Gastroesophageal sphincter (tissue), 4 donors: ENCODE measurements at places on chromosomes 12 and 14.

DNA sequence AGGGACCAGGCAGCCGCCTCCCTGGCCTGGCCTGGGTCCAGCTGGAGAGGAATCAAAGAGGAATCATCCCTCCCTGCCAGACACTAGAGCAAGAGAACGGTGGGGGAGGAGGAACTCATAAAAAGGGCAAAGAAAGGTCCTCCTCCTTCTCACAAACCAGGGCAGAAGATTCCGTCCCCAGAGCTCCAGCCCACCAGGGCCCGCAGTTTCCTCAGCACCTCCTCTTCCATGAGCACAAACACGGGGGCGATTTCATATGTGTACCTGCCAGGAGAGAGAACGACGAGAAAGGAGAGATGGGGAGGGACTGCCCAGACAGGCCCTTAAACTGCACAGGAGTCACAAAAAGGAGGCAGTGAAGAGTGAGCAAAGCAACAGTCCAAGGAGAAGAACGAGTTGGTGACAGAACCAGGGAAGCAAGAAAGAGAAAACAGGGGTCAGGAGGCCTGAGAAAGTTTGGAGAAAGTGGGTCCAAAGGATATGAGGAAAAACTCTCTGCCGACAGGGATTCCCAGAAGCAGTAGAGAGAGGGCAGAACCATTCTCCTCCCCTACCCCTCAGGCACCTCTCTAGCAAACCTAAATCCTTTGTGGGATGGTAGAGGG is 8.7 kb upstream of the ZNF740 start:
- ATAC-seq, result no peak

DNA sequence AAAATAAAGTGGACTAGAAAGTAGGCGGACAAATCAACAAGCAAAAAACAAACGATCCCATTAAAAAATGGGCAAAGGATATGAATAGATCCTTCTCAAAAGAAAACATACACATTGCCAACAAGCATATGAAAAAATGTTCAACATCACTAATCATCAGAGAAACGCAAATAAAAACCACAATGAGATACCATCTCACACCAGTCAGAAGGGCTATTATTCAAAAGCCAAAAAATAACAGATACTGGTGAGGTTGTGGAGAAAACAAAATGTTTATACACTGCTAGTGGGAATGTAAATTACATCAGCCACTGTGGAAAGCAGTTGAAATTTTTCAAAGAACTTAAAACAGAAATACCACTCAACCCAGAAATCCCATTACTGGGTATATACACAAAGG is 70.3 kb downstream of the RPS6KA5 start:
- no peak for ATAC-seq

- ATAC-seq, result no peak
Measured at GRCh38 chr14:83162361-83162929, 1628.8 kb upstream of the SEL1L start.

GRCh38 chr12:15056218-15056617 is 83.4 kb downstream of the PDE6H start:
- ATAC-seq, result no peak

- no peak for ATAC-seq
Measured at GRCh38 chr14:104548802-104549535, 30.6 kb upstream of the C14orf180 start.

DNA sequence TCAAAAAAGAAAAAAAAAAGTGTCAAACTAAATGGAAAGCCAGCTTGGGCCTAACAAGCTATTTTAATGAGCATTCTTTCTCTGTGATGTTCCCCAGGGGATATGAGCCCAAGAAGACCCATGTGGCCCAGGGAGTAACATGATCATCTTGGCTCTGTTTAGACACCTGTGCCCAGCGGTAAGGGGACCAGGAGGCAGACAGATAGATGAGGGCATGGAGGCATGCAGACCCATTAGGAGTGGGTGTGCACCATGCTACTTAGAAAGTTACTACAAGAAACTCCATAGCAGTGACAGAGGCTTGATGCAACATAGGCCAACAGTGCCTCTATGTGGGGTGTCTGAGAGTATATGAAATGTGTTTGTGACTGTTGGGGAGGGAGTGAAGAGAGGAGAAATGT is 3.1 kb upstream of the CREBL2 start:
- no peak for ATAC-seq

DNA sequence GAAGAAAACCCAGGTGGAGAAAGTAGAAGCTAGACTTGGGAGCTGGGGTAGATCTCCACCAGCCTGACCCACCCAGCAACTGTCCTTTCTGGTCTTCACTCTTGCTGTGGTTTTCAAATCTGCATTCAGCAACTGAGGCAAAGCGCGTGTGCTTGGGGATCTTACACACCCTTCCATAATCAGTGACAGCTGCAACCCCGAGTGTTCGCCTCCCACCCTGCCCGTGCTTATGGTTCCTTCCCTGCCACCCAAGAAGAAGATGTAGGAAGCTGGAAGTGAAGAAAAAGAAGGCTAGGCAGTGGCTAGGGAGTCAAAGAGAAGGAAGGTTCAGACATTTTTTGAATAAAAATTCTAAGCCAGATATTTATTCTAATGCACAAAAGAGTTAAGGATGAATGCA is 162.6 kb upstream of the CCND2 start:
- no peak for ATAC-seq

GRCh38 chr12:101838628-101839323 is 8.0 kb upstream of the GNPTAB start:
- ATAC-seq, result no peak

GRCh38 chr12:74818412-74818811 is 280.8 kb downstream of the ATXN7L3B start:
- ATAC-seq, result no peak

DNA sequence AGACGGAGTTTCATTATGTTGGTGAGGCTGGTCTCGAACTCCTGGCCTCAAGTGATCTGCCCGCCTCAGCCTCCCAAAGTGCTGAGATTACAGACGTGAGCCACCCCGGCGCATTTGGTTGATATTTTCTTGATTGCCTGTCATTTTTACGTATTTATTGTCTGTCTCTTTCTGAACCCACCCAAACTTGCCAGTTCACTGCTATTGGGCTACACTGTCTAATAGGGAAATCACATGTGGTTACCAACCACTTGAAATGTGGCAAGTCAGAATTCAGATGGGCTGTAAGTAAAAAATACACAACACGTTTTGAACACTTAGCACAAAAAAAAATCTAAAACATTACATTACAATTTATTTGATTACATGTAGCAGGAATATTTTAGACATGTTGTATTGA is 2.1 kb downstream of the WSB2 start:
- no peak for ATAC-seq

GRCh38 chr14:100305324-100306100 is 732 bp downstream of the SLC25A29 start:
- peak; percentile 2 for ATAC-seq

DNA sequence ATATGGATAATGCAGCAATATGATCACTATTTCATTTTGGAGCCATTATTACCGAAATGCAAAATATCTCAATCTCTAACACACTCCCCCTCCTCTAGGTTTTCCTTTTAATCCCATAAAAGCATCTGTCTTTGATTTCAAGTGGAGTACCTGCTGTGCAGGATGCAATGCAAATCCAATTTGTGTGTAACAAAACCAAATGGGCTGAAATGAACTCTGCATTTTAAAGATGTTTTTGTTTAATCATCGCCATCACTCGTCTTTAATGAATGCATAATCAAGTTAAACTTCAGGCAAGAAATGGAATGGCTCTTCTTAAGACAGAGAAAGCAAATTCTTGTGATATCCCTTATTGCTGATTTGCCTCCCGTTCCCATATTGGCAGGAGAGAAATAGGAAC is 114.3 kb downstream of the SLC15A5 start:
- no peak for ATAC-seq

GRCh38 chr12:113314121-113314529 is 20.8 kb downstream of the SLC8B1 start:
- ATAC-seq, result no peak

DNA sequence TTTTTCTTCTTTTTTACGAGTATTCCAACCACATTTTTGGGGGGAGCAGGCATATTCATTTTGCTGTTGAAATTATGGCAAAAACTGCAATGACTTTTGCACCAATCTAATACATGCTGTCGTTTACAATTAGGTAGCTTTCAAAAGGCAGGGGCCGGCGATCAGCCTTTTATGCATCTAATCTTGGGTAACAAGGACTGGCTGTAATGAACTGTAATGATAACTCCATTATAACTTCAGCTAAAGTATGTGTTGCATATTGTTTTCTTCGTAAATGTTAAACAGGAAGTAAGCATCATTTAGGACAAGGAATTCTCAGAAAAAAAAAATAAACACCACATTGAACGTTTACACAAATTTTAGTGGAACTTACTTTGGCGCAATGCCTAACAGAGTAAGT is 30.3 kb upstream of the KLRF1 start:
- no peak for ATAC-seq

DNA sequence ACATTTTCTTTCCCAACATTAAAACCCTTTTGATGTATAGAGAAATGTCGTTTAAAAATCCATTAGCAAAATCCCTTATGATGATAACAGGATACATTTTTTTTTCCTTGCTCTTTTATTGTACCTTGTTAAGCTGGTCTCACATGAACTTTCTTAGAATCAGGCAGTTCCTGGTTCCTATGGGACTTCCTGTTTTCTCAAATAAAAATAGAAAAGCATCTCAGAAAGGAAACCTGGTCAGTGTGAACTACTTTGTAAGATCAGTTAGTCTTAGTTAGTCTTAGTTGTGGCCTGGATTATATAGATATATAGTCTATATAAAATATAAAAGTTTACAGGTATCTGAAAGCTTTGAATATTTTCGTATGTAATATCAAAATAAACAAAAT is 40.3 kb downstream of the LEMD3 start:
- no peak for ATAC-seq

DNA sequence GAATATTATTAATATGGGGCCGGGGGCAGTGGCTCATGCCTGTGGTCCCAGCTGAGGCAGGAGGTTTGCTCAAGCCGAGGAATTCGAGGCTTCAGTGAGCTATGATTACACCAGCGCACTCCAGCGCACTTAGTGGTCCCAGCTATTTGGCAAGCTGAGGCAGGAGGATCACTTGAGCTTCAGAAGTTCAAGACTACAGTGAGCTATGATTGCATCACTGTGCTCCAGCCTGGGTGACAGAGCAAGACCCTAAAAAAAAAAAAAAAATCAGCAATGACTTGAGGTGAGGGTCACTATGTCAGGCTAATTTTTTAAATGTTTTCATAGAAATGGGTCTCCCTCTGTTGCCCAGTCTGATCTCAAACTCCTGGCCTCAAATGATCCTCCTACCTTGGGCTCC is 243.4 kb downstream of the RBM19 start:
- no peak for ATAC-seq

DNA sequence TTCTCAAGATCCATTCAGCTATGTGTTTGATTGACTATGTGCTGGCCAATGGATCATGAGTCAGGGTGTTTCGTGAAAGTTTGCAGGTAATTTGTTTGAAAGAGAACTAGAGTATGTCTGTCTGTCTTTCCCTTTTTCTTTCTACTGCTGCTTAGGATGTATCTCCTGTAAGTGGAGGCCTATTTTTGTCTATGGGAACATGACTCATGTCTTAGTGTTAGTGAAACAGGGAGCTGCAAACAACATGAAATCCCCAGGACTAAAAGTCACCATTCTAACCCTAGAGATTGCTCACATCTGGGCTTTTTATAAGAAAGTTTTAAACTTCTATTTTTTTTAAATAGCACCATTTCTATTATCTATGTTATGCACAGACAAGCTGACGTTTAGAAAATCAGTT is 333.0 kb downstream of the CCER1 start:
- no peak for ATAC-seq

DNA sequence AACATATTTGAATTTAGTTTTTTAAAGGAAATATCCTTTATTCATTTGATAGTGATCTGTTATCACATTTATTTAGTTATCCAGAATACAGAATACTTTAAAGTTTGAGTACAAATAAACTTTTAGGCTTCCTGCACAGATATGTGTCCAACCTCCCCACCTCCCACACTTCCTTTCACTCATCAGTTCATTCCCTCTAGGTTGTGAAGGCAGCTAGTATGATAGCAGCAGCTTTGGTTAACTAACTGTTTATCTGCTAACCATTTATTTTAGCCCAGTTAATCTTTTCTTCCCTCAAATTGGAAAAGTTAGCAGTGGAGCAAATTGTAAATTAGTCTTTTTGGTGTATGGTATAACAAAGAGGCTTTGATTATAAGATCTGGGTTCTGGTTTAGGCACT is 35.7 kb downstream of the CNOT2 start:
- ATAC-seq, result no peak

DNA sequence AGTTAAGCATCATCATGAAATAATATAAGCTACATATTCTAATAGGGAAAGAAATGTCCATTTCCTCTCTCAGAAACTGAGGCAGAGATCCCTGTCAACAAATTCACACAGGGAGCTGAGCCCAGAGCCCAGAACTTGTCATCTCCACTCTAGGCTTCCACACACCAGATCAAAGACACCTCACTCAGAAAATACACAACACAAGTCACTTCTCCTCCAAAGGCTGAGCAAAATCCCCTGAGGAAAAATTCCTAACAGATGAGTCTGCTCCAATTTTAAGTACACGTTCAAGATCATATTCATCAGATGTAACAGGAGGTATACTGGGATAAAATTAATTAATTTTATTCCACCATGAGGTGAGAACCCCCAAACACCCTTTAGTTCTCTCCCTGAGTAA is 227.3 kb downstream of the DPF3 start:
- no peak for ATAC-seq

- ATAC-seq, result no peak
Measured at GRCh38 chr14:51056421-51056820, 38.5 kb downstream of the TRIM9 start.

DNA sequence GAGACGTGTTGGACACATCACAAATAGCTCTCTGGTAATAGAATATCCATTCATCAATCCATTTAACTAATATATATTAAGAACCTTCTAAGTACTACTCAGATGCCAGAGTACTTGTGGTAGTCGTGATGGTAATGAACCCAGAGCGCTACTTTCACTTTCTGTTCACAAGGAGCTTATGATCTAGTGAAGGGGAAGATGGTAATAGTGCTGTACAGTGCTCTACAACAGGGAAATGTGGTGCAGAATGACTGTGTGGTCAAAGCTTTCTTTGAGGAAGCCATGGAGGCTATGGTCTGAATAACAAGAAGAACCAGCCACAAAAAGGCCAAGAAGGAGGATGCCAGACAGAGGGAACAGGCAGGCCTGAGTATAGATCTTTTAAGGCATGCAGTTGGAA is 212.0 kb downstream of the PTPRO start:
- no peak for ATAC-seq
